Stimulated activated naive CD4-positive, alpha-beta T cell (primary cell): ENCODE measurements at places on chromosomes 4 and X.
A peak's percentile ranks its signal among the peaks of the same experiment; 100 is the strongest.

DNA sequence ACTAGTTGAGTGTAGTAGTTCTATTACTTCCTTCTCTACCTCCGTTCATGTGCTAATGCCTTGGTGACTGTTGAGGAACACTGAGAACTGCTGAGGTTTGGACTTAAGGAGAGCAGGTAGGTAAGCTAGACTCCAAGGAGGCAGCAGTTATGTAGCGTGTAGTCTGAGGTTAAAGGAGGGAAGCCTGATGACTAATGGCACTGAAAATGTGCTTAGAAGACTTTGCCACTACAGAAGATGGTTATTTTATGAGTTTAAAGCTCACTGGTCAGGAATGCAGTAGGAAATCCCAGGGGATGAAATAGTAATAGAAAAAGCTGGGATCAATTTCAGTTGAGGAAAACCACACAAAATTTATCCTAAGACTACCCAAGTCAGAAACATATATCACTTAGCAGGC is 1077.3 kb downstream of the RAPGEF2 start:
- DNase-seq: no peak

DNA sequence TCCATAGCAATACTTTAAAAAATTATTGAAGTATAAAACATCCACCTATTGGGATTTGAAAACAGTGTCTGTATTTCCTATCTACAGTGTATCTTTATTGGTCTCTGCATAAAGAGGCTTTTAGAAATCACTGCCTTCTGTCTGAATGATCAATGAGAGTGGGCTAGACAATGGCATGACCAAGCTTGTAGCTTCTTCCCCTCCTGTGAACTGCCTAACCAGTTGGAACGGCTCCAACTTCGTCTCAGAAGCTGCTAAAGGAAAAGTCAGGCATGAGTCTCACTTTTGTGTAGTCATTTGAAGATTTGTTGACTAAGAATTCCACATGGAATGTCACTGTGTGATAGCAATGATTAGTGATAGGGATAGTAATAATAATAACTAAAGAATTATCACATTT is 64.2 kb downstream of the INTS12 start:
- no peak for DNase-seq

DNA sequence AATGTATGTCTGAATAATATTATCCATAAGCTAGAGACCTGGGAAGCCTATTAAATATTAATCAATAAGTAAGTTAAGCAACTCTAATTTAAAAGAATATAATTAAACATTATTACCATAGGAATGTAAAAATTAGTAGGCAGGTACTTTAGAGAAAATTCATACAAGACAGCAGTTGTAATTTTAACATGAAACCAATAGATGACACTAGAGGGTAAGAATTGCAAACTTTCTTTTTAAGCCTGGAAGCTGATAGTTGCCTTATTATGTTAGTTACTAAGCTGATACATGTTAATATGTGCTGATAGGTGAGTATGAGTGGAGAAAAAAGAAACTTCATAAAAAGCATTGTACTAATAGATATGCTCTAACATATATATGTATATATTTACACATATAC is 1157.4 kb downstream of the FAM133A start:
- DNase-seq: no peak

GRCh38 chr4:2787230-2788100 is 5.4 kb upstream of the SH3BP2 start:
- peak; percentile 17 for DNase-seq

GRCh38 chrX:21700967-21701366 is 42.8 kb upstream of the KLHL34 start:
- DNase-seq: no peak

DNA sequence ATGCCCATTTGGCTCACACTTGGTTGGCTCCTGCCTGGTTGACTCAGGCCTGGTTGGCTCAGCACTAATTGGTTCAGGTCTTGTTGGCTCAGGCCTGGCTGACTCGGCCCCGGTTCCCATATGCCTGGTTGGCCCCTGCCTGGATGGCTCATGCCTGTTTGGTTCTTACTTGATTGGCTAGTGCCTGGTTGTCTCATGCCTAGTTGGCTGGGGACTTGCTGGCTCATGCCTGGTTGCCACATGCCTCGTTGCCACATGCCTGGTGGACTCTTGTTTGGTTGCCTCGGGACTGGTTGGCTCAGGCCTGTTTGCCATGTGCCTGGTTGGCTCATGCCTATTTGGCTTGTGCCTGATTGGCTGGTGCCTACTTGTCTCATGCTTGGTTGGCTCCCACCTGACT is 103.7 kb downstream of the APOOL start:
- no peak for DNase-seq

DNA sequence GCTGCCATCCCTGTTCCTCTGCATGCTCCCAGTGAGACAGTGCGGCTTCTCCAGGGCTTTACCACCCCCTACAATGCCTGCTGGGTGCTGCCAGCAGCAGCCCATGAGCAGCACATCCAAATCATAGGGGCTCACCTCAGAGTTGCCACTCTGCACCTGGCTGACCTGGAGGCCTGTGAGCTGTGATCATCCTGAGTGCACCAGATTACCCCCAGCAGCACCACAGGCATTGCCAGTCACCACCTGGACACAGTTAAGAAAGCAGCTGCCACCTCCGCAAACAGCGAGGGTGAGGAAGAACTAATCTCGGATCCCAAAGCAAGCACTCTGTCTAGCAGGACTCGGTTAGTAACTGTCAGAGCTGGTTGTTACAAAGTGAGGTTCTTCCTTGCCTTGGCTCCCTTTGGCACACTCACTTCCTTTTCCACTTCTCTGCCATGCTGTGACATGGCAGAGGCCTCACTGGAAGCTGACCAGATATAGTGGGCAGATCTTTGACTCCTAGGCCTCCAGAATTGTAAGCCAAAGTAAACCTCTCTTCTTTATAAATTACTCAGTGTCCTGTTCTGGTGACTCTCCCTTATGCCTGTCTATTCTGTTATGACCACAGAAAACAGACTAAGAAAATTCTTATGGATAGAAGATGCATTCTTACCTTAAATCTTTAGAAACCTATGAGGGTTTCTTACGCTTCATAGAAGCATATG is 25.2 kb downstream of the LRIT3 start:
- DNase-seq: no peak

GRCh38 chrX:140091125-140091886 is 126.0 kb upstream of the CXorf66 start:
- DNase-seq: peak; percentile 3

- no peak for DNase-seq
These were observed 19.7 kb downstream of the CLRN2 start for GRCh38 chr4:17534705-17535104.
